Heart left ventricle (tissue), 16 donors: ENCODE measurements at places on chromosomes 5 and 9. TPM values are rescaled to one million over a fixed set of nuclear protein-coding genes. Genes with fewer than 3 reads are reported as not detected.

DNA sequence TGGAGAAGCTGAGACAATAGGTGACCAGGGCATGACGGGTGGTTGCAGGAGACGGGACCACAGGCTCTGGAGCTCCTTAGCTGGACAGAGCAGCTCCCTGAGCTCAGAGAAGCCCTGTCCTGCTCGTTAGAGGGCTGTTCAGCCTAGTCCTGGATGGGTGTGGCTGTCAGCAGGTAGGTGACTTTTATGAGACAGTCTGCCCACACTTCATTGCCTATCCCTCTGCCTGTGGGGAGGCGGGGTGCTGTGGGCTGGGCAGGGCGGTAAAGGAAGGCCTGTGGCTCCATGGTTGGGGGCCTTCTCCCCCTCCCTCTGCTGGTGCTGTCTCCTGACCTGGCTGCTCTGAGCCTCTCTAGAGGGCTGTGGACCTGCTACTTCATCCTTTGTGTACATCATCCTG is 134.6 kb downstream of the RXRA start:
- no peak for DNase-seq

DNA sequence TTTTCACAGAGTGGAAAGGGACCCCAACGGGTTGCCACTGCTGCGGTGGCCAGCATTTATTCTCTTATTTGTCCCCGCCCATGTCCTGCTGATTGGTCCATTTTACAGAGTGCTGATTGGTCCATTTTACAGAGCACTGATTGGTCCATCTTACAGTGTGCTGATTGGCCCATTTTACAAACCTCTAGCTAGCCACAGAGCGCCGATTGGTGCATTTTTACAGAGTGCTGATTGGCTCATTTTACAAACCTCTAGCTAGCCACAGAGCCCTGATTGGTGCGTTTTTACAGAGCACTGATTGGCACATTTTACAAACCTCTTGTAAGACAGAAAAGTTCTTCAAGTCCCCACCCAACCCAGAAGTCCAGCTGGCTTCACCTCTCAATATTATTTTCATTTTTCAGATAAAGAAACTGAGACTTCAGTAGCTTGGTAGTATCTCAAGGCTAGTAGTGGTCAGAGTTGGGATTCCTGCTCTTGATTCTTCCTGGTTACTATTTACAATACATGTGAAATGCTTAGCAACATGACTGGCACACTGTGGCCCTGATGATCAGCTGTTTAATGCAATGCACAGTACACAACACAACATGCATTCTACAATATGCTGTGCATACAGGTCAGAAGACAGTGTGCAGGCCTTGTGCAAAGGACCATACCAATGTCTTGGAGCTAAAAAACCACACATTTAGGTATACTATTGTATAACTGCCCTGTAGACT is 63.6 kb upstream of the BOD1 start:
- no peak for DNase-seq

DNA sequence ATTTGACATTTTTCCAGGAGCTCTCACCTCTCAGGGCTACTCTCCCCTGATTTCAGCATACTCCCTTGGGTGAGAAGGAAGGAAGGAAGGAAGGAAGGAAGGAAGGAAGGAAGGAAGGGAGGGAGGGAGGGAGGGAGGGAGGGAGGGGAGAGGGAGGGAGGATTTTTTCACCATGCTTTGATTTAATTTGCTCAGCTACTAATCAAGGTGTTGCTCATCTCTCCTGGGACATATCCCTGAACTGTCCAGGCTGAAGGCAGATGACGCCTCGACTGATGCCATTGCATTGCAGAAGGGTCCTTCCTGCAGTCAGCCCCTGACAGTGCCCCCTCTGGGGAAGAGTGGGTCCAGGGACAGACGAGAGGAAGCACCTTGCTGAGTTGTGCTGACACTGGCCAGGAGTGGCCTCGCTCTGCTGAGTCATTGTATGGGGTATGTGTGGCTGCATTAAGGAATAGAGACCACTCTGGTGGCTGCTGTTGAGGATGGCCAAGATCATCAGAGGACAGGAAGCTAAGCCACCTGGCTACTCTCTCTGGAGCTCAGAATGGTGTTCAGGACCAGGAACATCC is 43.6 kb upstream of the CRB2 start:
- no peak for DNase-seq

The PCDHB9 gene
- total RNA-seq = 1.6 TPM

DNA sequence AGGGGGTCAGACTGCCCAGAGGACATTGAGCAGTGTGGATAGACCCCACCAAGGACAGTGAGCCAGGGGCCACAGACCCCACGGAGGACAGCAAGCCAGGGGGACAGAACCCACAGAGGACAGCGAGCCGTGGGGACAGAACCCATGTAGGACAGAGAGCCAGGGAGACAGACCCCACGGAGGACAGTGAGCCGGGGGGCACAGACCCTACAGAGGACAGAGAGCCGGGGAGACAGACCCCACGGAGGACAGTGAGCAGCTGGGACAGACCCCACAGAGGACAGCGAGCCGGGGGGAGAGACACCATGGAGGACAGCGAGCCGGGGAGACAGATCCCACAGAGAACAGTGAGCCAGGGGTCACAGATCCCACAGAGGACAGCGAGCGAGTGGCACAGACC is 3.4 kb upstream of the ZDHHC11 start:
- DNase-seq = peak; percentile 38

The MARVELD2 gene
- 1.7 TPM for total RNA-seq

GRCh38 chr5:10912435-10912834 is 151.4 kb upstream of the DAP start:
- no peak for DNase-seq

- DNase-seq = no peak
Observed at GRCh38 chr9:690517-691111, 150.9 kb upstream of the DMRT1 start.

GRCh38 chr5:140207250-140207964 is 32.4 kb downstream of the CYSTM1 start:
- no peak for DNase-seq

The ELP1 gene
- 21.1 TPM for total RNA-seq

DNA sequence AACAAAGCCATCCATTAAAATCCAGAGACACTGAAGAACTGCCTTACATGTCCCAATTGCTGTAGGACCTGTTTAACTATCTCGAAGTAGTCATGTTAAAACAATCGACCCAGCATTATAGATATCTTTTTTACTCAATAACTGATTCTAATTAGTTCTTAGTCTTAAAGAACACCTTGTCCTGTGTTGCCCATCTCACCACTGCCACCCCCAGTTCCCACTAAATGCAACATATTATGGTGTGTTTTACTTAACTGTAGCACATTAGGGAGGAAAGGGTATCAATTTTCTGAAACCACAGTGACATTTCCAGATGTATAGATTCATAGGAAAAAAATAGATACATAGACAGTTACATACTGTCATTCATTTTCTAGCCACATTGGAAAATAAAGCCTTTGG is 221.2 kb downstream of the MEF2C start:
- no peak for DNase-seq

DNA sequence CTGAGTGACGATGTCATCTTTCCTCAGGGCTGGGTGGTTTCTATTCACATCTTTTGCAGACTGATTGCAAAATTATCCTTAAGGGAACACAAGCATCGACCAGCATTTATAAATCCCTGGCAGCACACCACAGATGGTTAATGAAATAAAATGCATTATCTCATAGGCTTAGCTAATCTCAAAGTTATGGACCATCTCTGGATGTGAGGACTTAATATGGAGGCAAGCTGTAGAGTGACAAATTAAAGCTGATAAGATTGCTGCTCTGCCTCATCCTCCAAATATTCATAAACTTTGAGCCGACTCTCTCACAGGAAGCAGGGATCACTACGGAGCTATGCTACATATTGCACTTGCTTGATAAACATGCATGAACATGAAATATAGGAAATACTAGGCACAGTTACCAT is 663.2 kb upstream of the RGMB start:
- no peak for DNase-seq

DNA sequence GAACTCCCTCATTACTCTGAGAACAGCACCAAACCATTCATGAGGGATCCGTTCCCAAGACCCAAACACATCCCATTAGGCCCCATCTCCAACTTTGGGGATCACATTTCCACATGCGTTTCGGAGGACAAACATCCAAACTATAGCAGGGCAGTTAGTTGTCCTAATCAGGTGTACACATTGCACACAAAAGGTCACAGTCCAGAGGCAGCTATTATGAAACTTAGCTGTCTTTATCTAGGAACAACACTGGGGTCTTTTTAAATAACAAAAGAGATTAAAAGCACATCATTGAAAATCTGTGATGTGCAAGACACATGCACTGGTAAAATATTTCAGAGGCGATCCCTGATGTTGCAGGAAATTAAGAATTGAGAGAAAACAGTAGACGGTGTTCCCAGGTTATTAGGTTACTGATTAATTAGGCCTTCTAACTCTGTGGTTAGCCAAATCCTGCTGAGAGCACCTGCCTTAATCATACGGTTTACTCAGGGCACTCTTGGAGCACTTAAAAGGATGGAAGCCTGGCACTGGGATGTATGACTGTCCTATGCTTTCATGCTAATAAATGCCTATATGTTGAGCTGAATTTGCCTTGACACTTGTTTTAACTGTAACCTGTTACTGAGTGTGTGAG is 1574.5 kb upstream of the WWC1 start:
- DNase-seq = no peak

- DNase-seq = no peak
Observed at GRCh38 chr9:121275781-121276658, 8.1 kb downstream of the GSN start.

- DNase-seq = no peak
Observed at GRCh38 chr5:34012791-34013190, 4.9 kb upstream of the AMACR start.

The IL13 gene
- total RNA-seq = not detected

DNA sequence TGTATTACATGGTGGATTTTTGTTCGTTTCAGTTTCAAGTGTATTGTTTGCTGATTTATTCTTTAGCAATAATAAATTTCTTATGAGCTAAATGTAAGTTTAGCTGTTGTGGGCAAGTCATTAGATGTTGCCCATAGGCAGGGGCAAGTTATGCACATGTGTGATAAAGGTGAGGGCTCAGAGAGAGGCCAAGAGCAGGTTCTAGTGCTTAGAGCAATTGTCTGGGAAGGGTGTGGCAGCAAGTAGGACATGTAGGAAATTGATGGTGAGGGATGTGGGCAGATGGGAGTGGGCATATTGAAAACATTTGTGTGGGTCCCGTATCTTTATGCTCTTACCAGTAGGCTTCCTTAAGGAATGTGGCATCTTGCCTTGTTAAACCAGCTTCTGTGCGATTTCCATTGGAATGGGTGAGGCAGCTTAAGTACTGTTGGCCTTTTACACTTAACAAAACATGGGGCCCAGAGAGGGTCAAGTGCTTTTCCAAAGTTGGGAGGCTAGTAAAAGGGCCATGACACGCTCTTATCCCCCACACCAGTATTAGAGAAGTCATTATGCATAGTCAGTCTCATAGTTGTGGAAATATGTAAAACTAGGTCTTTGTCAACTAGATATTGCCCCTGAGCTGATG is 60.6 kb downstream of the KDM4C start:
- DNase-seq = no peak

The TPPP gene
- total RNA-seq = 27.1 TPM

The HAVCR2 gene
- 1.7 TPM for total RNA-seq

The SMIM15 gene
- 8.0 TPM for total RNA-seq

- no peak for DNase-seq
Observed at GRCh38 chr9:109355564-109356297, 34.9 kb upstream of the EPB41L4B start.
